Activated naive CD4-positive, alpha-beta T cell (primary cell): ENCODE measurements at places on chromosomes 3 and 15.

GRCh38 chr3:18680758-18681157 lies 255.6 kb upstream of the SATB1 start:
- no peak for DNase-seq

DNA sequence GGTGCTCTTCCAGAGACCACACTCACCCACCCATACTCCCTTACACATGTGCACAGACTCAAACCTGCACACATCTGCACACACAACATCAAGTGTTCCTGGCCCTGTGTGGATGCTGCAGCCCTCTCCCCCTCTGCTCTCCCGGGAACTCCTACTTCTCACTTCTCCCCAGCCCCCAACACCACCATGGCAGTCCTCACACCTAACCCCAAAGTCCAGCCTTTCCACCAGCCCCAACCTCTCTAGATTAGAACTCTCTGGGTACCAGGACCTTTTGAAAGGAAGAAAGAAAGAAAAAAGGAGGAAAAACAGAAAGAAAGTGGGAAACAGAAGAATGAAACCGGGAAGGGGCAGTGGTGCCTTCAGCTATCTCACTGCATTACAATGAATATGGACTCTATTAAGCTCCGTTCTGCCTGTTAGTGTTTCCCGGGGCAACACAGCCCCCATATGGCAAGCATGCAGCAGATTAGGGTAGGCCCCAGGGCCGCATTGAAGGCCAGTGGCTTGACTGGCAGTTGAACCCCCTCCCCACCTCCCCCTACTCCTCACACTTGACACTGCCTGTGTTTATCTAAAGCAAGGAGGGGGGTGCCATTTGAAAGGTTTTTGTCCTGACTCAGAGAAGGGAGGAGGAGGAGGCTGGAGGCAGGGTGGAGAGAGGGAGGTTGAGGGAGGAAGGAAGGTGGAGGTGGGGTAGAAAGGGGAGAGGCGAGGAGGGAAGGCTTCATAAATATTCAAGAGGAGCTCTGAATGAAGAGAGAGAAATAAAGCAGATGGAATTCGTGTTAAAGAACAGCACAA lies 30.1 kb downstream of the BOC start:
- no peak for DNase-seq

- DNase-seq, result no peak
These were observed 124.5 kb downstream of the PEAK1 start for GRCh38 chr15:77295446-77295845.

- DNase-seq, result no peak
These were observed 54.2 kb downstream of the UBE2E1 start for GRCh38 chr3:23859839-23860382.

- no peak for DNase-seq
These were observed 744.0 kb upstream of the SGO1 start for GRCh38 chr3:20930034-20930433.

DNA sequence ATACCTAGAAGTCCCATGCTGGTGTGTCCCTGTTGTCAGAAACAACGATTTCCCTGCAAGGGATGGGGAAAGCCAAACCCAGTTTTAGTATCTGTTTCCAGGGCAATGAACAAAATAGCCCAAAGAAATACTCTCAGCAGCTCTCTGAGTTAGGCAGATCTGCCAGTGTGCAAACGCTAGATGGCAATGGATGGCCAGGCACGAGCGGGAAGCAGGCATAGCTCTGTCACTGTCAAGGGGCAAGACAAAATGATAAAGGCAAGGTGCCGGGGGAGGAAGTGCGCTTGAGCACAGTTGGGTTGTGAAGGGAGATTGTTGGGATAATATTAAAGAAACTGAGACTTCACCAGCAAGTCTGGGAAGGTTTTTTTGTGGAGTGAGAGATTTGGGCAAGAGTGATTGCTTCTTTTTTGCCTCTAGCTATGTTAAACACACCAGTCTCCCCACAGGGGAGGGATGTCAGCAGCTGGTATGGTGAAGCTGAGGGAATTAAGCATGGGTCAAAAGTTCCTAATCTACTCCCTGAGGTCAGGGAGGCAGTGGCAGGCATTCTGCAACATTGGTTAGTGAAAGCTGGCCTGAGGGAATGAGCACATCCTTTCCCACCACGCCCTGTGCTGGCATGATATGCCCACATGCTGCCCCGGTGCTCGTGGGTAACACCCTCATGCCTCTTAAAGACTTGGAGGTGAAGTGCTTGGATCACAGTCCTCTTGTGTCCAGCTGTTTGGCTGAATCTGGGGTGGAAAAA lies 117.5 kb downstream of the PDCD6IP start:
- no peak for DNase-seq

- DNase-seq, result no peak
These were observed 128.3 kb downstream of the SMAD6 start for GRCh38 chr15:66830358-66830757.

GRCh38 chr3:53254509-53255422 lies 1.1 kb downstream of the TKT start:
- DNase-seq, result peak; percentile 25
